Stimulated activated CD4-positive, alpha-beta T cell treated with anti-CD3 and anti-CD28 coated beads, Interleukin-15, amount 100 ng/mL, for 1 hour (primary cell): ENCODE measurements at places on chromosomes 2 and 18.

- no peak for DNase-seq
Observed at GRCh38 chr2:28904802-28905457, 10.5 kb downstream of the WDR43 start.

DNA sequence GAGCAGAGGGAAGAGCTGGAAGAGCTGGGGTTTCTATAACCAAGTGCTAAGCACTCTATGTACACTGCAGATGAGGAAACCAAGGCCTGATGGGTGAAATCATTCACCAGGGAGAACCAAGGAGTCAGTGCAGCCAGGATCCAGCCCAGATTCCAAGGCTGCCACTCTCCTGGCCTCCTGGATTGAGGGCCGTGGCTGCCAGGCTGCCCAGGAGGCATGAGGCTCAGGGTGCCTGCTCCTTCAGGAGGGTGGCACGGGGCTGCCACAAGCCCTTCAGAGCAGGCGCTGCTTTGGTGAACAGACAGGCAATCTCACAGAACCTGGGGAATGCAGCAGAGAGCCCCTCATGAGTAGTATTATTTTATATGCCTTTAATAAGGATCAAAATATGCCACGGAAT, 293.7 kb upstream of the HDAC4 start:
- DNase-seq, result no peak

- DNase-seq, result no peak
Observed at GRCh38 chr2:104406261-104406726, 447.6 kb upstream of the POU3F3 start.

GRCh38 chr2:110748489-110748867, 16.1 kb downstream of the ACOXL start:
- no peak for DNase-seq

- no peak for DNase-seq
Observed at GRCh38 chr2:128187032-128187654, 96.1 kb downstream of the UGGT1 start.
